Activated CD4-positive, alpha-beta T cell treated with anti-CD3 and anti-CD28 coated beads for 36 hours (primary cell): ENCODE measurements at places on chromosomes 4 and X. TPM values are rescaled to one million over a fixed set of nuclear protein-coding genes. Genes with fewer than 3 reads are reported as not detected.

Gene TNMD
- total RNA-seq = not detected

DNA sequence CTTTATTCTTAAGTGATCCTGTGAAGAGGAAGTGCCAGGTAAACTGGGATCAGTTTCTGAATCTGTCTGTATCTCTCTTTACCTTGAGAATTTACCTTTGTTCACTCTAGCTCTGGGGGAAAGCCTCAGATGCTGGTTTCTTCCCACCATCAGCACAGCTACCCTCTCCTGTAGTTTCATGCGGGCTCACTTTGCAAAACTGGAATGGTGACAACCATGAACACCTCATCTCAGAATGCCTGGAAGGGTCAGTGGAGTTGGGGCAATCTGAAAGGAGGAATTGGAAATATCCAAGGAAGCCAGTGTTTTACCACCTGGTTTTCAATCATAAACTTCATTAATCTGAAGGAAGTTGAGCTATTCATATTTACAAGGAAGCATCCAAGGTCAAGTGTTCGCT, 30.8 kb upstream of the DCX start:
- no peak for DNase-seq

- DNase-seq = no peak
These were observed 4.7 kb downstream of the GPC4 start for GRCh38 chrX:133410550-133410949.

DNA sequence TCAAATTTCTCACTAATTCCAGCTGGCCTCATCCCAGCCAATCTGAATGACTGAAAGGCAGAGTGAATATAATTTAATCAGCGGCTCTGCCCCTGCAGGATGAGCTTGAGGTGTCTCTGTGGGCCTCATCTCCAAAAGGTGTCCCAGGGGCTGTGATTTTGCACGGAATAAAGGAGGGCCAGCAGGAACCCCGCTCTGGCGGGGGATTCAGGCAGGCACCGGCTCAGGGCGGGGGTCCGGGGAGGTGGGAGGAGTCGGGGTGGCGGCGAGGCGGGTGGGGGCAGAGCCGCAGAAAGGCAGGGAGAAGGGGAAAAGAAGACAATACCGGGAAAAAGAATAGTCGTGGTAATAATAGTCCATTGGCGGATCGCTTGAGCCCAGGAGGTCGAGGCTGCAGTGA, 16.0 kb upstream of the ERCC6L start:
- DNase-seq = no peak

Gene RAB9A
- total RNA-seq = 31.4 TPM

- DNase-seq = no peak
These were observed 269.3 kb upstream of the ADGRL3 start for GRCh38 chr4:60930866-60931265.

DNA sequence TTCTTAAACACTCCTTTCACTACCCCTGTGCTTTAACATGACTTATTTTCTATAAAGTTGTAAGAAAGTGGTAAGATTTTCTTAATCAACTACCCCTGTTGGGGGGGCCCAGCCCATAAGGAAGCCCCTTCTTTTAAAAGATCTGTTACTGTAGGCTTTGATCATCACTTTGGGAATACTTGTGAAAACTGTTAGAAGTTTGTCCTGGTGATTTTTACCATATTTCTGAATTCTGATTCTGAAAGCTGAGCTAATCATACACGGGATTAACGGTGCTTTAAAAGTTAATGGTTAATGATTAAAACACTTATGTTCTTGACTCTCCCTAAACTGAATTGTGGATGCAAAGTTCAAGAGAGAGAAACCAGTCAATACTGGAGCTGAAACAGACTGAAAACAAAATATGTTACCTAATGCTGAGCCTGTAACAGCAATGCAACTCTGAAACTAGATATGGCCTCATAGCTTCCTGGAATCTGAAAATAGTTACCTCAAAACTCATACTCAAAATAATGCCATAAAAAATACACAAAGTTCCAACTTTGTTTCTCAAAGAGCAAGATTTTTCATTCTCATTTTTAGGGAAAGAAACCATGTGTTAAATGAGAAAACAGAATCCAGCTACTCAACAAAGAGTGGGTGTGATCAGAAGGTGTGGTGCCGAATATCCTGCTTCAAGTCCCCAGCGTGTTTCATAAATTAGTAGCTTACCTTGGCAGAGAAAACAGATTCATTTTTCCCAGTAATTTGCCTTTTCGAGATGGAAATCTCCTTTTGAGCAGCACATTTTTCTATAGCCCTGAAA, 31.6 kb downstream of the ADH7 start:
- no peak for DNase-seq

GRCh38 chr4:140705625-140706275, 50.4 kb downstream of the TBC1D9 start:
- no peak for DNase-seq

DNA sequence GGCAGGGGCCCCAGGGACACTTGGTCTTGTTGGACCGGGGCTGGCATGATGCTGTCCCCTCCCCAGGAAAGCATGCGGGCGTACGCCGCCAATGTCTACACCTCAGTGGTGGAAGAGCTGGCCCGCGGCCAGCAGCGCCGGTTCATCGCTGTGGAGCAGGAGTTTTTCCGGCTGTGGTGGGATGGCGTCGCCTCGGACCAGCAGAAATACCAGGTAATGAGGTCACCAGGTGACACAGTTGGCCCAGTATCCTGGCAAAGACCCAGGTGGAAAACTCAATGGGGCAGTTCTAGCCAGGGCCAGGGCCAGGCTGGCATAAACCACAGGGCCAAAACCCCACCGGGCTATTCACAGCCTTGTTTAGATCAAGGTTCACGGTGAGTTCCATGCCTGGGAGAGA, 1.5 kb downstream of the MAN2B2 start:
- DNase-seq = no peak

DNA sequence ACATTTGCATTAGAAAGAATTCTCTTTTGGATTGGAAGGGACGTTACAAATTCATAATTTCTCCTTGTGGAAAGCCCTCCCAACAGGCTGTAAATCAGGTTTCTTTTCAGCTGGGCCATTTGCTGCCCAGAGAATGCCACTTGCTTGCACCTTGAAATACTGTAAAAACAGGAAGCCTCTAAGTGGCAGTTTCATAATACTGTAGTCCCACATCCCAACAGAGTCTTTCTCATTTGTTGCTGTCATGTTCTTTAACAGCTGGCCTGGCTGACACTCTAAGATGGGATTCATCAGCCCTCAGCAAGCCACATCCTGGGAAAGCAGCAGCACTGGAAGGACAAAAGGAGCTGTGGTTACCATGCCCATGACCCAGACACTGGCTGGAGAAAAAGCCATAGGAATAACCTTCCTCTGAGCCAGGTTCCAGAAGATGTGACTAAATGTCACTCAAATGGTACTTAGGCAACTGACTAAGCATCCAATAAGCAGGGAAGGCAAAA, 221.9 kb upstream of the MBNL3 start:
- DNase-seq = no peak

DNA sequence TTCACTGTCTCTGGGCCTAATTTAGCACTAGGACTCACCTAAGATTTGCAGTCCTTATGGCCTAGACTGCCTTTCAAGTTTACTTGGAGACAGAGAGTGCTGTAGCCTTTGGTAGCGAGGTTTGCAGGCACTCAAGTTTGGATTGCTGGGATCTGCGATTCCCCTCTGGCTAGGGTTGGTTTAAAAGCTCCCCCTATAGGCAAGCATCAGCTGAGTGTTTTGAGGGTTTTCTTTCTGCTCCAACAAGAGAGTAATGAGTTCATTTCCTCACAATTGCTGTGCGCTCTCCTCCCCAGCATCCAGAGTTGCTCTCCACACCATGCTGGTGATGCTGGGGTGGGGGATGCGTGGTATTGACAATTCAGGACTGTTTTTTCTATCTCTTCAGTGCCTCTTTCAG, 206.9 kb downstream of the GLUD2 start:
- DNase-seq = no peak

Gene PCDH18
- total RNA-seq = not detected

DNA sequence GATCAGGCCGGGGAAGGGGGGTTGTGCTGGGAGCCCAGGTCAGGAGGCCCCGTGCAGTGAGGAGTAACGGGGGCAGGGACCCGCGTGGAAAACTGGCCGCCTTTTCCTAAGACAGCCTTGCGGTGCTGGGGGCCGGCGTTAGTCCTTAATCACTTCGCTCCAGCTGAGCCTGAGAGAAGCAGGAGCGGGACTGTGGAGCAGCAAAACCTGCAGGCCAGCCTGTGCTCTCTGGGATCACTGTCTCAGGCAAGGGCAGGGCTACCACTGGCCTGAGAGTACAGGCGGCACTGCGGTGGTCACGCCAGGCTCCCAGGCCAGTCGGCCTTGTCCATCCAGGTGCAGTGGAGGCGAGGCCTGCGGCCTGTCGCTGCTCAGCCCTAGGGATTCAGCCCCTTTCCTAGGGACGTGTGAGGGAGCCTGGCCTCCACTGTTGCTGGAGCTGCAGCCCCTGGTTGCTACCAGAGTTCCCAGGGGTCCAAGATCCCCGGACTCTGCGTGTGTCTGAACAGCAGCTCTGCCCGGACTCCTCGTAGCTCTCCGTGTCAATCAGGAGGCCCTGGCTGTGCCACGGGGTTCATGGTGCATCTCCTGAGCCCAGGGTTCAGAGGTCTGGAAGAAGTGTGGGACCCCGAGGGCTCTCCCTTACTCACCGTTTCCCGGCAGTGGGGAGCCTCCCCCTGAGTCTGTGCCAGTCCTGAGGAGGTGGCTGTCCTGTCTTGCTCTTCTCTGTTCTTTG, 2141.7 kb upstream of the TENM3 start:
- no peak for DNase-seq

Gene DAPP1
- total RNA-seq = 25.9 TPM

- no peak for DNase-seq
These were observed 1566.9 kb downstream of the STIM2 start for GRCh38 chr4:28427306-28428085.

GRCh38 chr4:44235897-44236296, 212.7 kb downstream of the KCTD8 start:
- DNase-seq = no peak

- no peak for DNase-seq
These were observed 62.8 kb downstream of the FAM193A start for GRCh38 chr4:2599304-2599654.

- no peak for DNase-seq
These were observed 33.9 kb upstream of the ADGRG2 start for GRCh38 chrX:19156186-19156585.

GRCh38 chrX:19019996-19020395, 36.1 kb upstream of the PHKA2 start:
- no peak for DNase-seq

DNA sequence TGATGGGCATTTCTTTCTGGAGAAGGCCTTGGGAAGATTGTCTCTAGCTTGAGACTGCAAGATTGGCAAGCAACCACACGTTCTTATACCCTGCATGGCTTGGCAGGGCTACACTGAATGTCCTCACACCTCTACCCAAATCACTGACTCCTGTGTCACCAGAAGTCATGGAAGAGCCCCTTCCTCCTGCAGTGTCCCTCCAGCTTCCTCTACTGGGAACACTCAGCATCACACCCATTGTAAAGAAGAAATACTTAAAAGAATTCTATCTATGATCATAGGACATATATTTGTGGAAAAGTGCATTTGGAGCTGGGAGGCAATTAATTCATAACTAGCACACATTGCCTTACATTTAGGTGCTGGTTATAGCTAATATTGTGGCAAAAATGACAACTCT, 113.1 kb downstream of the CCSER1 start:
- DNase-seq = no peak

GRCh38 chr4:616911-617643, 8.3 kb upstream of the PDE6B start:
- no peak for DNase-seq

- peak; percentile 88 for DNase-seq
These were observed 22.1 kb downstream of the TMEM131L start for GRCh38 chr4:153488006-153488891.

Gene CLGN
- 0.18 TPM for total RNA-seq

Gene CDKL2
- total RNA-seq = 0.62 TPM

- no peak for DNase-seq
These were observed 30.3 kb downstream of the TLR10 start for GRCh38 chr4:38752372-38752940.

DNA sequence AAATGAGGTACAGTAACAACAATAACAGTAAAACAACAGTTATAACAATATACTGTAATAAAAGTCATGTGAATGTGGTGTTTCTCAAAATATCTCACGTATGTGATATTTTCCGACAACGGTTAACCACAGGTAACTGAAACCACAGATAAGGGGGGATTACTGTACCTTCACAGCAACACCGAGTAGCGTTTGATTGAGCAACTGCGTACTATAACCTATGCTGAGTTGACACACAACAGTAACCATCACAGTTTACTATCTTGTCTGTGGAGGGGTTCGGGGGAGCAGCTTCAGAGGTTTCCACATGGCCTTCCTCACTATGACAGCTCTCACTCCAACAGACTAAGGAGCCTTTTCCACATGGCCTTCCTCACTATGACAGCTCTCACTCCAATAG, 13.4 kb downstream of the RBMX2 start:
- DNase-seq = no peak

GRCh38 chr4:90994851-90995574, 867.8 kb downstream of the CCSER1 start:
- no peak for DNase-seq
